Activated naive CD4-positive, alpha-beta T cell (primary cell): ENCODE measurements at places on chromosomes 7 and 10.

DNA sequence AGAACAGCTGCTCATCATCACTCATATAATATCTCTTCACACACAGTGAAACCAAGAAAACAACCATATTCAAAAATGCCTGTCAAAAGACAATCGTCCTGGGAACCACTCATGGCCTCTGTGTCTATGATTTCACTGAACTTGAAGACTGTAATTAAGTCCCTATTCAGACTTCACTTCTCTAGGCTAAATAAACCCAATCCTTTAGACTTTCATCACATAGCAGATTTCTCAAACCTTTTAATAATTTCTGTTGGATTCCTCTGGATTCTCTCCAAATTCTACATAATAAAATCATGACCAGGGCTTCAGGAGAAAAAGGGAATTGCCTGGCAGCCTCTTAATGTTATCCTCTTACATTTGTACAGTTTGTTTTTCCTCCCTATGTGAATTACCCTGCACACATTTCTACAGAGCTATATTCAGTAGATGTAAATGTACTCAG lies 201.1 kb downstream of the LRRN3 start:
- no peak for DNase-seq

GRCh38 chr7:70392256-70392876 lies 739.6 kb upstream of the GALNT17 start:
- DNase-seq: no peak

GRCh38 chr7:56092789-56093531 lies at the start of gene PHKG1:
PHKG1 (minus strand) TSS chr7:56092952; CDS start chr7:56088941, 4,011 bp downstream.
- no peak for DNase-seq

- no peak for DNase-seq
Measured at GRCh38 chr10:73773152-73773879, 8.5 kb upstream of the CHCHD1 start.

GRCh38 chr10:83957168-83957947 lies 182.0 kb upstream of the GHITM start:
- no peak for DNase-seq

- no peak for DNase-seq
Measured at GRCh38 chr10:125641398-125641797, 41.6 kb downstream of the TEX36 start.

- DNase-seq: no peak
Measured at GRCh38 chr10:1369665-1370064, 313.5 kb downstream of the WDR37 start.

GRCh38 chr10:99629625-99629978 lies 9.4 kb upstream of the SLC25A28 start:
- DNase-seq: no peak

DNA sequence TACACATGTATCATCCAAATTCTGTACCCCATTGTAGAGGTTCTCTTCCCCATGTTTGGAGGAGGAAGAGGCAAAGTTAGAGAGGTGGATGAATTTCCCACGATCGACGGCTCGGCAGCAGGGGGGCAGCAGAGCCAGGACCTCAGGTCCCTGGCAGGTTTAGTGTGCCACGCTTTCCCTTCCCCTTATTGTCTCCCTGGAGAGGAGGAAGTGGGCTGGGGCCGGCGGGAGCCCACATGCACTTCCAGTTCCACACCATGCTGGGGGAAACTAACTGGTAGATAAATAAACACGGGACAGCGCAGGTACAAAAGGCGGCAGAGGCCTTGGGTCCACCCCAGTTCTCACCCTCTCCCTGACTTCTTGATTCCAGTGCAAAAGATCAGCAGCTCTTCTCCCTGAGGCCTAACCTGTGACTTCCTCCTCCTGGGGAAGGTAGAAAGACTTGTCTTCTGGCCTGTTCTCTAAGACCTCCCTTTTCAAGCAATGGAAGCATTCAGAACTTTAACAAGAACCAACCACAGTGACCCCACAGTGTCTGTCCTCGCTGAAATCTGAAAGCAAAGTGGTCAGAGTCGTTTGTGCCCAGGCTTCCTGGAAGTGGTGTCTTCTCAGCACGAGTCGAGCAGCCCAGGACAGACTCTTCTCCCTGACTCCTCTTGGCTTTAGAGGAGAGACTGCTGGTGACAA lies 30.5 kb upstream of the SRGN start:
- no peak for DNase-seq

DNA sequence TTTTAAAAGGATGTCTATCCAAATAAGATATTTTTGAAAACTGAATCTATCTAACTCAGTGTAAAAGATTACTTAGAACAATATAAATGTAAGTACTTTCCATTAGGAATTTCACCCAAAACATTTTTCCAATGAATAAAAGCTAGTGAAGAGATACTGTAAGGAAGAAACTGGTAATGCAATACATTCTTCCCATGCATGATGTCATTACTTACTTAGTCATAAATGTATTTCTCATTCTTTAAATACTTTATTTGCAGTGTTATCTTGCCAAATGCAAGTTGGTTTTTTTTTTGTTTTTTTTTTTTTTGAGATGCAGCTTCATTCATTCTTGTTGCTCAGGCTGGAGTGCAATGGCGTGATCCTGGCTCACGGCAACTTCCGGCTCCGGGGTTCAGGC lies 265.6 kb downstream of the PHF14 start:
- no peak for DNase-seq

- DNase-seq: no peak
Measured at GRCh38 chr10:44383749-44384600, 922 bp downstream of the CXCL12 start.

DNA sequence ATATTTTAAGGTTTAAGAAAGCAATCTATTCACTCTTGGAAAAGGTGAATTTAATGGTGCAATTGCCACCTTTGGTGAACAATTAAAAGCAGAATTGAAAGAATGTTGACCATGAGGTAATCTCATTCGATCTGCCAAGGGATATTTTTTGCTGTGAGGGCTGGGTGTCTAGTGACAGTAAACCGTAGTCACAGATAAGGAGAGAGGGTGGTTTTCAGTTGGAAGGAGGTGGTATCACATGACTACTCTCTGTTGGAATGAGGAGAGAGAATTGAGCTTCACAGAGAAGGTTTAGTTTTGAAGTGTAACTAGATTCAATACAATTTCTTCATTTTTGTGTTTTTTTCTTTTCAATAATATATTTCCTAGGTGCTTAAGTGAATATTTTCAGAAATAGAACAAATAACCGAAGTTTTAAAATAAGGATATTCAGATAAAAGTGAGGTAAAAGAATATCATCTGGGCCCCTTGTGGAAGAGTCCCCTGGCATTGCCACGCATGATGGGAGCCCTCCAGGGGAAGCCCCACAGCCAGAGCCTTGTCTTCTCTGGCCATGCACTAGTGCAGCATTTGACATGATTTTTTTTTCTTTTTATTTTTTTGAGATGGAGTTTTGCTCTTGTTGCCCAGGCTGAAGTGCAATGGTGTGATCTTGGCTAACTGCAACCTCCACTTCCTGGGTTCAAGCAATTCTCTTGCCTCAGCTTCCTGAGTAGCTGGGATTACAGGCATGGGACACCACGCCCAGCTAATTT lies 73.4 kb downstream of the GPR141 start:
- no peak for DNase-seq

- no peak for DNase-seq
Measured at GRCh38 chr10:112755446-112756234, 194.4 kb upstream of the TCF7L2 start.

DNA sequence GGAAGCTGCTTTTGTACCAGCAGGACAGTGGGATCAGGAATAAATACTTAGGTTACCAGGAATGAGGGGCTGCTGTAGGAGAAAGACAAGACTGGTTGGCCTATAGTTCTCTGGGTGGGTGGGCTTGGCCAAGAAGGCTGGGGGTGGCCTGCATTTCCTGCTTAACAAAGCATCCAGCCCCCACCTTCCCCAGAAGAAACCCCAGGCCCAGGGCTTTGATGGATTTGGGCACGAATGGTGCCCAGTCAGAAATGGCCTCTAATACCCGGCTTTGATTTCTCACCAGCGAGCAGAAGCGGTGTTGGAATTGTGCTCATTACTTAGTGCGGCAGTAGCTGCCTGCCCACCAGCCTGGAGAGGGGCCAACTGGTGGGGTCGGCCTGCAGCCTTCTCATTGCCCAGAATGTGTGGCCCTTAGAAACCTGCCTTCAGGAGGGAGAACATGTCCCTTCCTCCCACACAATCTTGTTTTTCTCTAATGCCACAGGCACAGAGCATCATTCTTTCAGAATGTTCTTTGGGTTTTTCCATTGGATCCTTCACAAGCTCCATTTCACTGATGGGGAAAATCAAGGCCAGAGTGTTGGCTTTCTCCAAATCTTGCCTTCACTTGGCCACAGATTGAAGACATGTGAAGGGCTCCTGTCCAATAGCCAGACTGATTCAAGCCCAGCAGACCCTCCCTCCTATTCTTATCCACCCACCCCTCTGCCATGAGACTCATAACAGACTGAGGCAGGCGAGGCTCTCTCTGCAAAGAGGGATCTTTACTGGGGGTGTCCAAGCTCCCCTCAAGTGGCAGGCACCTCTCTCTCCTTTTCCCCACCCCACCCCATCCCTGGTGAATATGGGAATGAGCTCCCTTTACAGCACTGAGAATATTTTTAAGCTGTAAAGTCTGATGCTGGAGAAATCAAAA lies 2.5 kb downstream of the UNC5B start:
- no peak for DNase-seq

DNA sequence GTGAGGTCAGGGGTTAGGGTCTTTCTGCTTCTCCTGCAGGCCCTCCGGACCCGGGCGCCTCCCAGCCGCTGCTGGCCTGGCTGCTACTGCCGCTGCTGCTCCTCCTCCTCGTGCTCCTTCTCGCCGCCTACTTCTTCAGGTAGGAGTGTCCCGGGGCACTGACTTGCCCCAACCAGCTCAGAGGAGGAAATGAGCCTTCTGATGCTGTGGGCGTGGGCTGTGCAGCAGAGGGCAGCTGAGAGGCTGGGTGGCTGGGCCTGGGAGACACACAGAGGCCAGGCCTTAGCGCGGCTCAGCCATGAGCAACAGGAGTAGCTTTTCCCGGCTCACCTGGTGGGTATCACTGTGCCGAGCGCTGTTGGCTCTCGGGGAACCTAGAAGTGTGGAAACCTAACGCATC lies 78.9 kb downstream of the MKI67 start:
- DNase-seq: peak; percentile 40

- DNase-seq: no peak
Measured at GRCh38 chr7:45162943-45163691, 5.5 kb downstream of the RAMP3 start.

DNA sequence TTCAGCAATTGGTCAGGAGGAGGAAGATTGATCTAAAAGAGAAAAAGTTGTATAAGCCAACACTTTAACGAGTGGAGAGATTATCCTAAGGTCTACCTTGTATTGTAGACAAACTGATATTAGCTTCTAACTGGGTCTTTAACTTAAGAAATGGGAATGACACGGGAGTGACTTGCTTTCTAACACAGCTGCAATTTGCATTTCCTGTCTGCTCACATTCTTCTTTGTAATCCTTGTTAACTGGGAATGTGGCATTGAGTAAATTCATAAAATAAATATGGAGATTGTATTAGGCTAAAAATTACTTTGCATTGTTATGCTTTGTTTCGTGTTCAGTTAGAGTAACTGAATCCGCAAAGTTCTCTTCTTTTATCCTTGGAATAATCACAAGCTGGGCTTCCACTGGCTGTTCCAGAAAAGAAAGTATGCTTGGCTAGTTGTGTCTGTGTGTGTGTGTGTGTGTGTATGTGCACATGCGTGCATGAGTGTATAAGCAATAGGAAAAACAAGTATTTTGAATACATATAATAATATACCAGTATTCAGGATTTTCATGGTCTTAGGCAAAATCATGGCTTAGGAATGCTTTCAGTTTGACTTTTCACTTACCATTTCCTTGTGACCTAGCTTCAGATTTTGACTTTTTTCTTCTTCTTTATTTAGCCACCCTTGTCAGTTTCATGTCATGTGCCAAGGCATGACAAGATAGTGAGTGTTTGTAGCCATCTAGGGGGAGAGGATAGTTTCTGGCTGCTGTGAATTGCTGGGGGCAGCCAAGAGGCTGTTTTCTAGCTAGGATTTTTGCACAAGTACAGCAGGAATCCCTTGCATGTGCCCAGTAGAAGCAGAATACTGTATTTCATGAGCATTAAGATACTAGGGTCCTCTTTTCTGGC lies 54.5 kb upstream of the FZD8 start:
- no peak for DNase-seq

DNA sequence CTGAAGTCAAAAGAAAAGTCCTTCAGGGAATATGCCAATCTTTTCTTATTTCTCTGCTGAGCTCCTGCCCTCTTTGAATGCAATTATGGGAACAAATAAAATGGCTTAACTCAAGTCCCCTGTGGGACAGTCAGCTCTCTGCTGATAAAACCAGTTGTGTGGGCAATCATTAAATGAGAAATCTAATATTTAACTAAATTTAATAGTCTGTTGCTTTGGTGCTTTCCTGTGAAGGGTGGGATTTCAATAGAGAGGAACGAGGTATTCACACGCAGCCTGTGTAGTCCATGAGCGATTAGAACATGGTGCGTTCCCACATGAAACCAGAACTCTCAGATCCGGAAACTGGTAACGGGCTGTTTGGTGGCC lies 138.4 kb downstream of the PAXIP1 start:
- DNase-seq: no peak

- DNase-seq: peak; percentile 29
Measured at GRCh38 chr10:21525367-21526187, at the start of gene SKIDA1. SKIDA1 (minus strand) TSS chr10:21525682; CDS start chr10:21517822, 7,860 bp downstream.

DNA sequence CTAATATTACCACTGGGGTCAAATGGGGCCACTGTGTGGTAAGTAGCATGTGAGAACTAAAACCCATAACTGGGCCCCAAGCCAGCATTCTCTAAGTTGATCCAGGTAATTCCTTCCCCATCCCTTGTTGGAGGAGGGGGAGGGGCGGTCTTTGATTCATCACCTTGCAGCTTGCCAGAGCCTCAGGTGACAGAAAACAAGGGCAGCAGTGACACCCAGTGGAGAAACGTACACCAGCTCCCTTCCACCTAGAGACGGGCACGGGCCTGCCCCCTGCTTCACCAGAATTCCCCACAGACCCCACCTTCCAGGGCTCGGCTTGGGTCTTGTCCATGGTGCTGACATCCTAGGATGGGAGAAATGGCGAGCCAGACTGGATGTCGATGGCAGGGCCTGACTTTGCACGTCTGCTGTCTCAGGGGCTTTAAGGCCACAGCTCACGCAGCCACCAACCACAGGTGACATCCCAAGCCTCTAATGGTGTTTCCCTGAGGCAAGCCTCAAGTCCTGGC lies 102.0 kb downstream of the STRA8 start:
- no peak for DNase-seq

- no peak for DNase-seq
Measured at GRCh38 chr10:12540341-12540781, 191.0 kb downstream of the CAMK1D start.

DNA sequence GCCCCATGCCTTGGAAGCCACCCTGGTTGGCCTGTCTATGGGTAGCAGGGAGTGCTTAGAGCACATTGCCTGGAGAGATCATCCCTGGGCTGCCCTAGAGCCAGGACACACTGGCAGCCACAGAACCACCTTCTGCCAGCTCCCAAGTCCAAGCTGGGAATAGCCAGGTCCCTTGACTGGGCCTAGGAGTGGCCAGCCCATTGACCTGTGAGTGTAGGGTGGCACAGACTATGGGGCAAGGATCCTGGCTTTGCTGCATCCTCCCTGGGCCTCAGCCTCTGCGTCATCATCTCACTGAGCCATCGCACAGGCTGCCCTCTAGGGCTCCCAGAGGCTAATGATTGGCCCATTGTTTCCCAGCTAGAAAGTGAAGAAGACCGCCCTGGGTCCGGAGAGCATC lies 7.0 kb downstream of the AQP1 start:
- no peak for DNase-seq

- DNase-seq: no peak
Measured at GRCh38 chr7:114921631-114922025, 266 bp upstream of the MDFIC start.
